ENCODE measurements at places on chromosomes 2 and 18.

GRCh38 chr2:9107168-9108025, 99.2 kb upstream of the ASAP2 start:
- DNase-seq, result no peak

GRCh38 chr2:16365366-16365765, 300.3 kb downstream of the CYRIA start:
- DNase-seq, result no peak

DNA sequence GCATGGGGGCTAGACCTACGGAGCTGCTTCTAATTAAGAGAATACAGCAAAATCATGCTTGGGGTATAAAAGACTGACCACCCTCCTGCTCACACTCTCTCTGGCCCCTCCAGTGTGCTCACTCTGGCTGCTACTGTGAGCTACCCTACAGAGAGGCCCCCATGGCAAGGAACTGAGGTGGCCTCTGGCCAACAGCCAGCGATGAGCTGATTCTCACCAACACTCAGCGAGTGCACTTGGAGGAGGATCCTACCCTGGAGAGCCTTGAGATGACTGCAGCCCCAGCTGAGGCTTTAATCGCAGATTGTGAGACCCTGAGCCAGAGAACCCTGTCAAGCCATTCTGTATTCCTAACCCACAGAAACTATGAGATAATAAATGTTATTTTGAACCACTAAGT, 88.2 kb downstream of the GFPT1 start:
- no peak for DNase-seq

DNA sequence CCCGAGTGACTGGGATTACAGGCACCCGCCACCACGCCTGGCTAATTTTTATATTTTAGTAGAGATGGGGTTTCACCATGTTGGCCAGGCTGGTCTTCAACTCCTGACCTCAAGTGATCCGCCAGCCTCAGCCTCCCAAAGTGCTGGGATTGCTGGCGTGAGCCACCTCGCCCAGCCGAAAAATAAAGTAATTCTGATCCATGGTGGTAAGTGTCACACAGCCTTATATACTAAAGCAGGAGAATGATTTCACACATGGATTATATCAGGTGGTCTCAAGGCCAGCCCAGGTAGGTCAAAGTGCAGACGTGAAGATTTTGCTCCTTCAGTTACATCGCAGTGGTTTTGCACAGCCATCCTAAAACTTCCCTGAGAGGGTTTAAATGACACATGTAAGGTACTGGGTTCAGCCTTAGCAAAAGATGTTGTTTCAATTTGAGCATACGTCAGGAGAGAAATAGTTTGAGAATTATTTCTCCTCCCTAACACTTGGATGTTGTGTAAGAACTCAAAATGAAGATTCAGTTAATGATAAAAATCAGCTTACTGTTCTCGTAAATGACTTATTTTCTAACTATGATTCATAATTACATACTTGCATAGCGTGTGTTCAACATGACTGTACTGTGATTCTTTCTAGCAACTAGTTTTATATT, 93.0 kb upstream of the SLC39A10 start:
- DNase-seq, result no peak

Data from right forelimb (tissue), 1 donor.